ENCODE measurements at places on chromosomes 2 and 18.

GRCh38 chr2:62928015-62928414, 122.6 kb upstream of the OTX1 start:
- no peak for DNase-seq

- no peak for DNase-seq
Measured at GRCh38 chr2:102342888-102343287, 12.7 kb upstream of the IL18R1 start.

DNA sequence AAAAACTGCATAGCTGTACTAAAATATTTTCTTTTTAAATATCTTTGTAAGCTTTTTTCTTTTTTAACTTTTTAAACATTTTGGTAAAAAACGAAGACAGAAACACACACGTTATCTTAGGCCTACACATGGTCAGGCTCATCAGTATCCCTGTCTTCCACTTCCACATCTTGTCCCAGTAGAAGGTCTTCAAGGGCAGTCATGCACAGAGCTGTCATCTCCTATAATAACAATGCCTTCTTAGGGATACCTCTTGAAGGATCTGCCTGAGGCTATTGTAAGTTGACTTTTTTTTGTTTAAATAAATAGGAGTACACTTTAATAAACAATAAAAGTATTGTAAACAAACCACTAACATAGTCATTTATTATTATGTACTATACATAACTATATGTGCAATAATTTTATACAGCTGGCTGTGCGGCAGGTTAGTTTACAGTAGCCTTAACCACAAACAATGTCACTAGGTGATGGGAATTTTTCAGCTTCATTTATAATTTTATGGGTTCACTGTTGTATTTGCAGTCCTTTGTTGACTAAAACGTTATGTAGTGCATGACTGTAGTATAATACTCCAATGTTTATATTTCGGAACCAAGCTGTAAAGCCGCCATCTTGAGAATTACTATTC, 124.4 kb downstream of the MAP4K4 start:
- DNase-seq, result no peak

- no peak for DNase-seq
Measured at GRCh38 chr2:191661097-191661924, 16.6 kb upstream of the NABP1 start.

- DNase-seq, result no peak
Measured at GRCh38 chr2:62343636-62344337, 147.9 kb downstream of the B3GNT2 start.

DNA sequence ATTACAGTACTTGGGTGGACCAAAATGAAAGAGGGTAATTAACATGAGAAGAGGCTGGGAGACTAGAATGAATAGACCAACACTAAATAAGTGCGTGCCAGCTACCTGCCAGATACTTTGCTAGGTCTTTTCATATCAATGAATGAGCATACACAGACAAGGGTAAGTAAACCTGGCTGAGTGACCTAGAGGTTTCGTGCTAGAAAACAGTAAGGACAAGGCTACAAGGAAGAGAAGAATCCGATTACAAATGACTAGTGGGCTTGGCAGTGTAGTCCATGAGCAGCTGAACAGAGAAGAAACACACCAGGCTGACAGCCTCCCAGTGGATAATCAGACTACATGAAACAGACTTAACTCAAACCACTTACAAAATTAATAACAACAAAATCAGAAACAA, 64.6 kb downstream of the THADA start:
- no peak for DNase-seq

DNA sequence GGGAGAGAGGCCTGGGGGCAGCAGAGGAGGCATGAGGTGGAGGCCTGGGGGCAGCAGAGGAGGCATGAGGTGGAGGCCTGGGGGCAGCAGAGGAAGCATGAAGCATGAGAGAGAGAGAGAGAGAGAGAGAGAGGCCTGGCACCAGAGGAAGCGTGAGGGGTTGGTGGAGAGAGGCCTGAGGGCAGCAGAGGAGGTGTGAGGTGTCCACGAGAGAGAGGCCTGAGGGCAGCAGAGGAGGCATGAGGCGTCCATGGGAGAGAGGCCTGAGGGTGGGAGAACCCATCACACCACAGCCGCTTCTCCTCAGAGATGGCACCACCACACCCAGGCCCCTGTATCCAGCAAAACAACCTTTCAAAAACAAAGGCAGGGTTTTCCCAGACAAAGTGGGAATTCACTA, 55.7 kb upstream of the KCNG2 start:
- DNase-seq, result no peak

GRCh38 chr18:67483952-67484351, 32.6 kb downstream of the DSEL start:
- DNase-seq, result no peak

- peak; percentile 45 for DNase-seq
Measured at GRCh38 chr2:32772638-32773447, 145.0 kb downstream of the TTC27 start.

DNA sequence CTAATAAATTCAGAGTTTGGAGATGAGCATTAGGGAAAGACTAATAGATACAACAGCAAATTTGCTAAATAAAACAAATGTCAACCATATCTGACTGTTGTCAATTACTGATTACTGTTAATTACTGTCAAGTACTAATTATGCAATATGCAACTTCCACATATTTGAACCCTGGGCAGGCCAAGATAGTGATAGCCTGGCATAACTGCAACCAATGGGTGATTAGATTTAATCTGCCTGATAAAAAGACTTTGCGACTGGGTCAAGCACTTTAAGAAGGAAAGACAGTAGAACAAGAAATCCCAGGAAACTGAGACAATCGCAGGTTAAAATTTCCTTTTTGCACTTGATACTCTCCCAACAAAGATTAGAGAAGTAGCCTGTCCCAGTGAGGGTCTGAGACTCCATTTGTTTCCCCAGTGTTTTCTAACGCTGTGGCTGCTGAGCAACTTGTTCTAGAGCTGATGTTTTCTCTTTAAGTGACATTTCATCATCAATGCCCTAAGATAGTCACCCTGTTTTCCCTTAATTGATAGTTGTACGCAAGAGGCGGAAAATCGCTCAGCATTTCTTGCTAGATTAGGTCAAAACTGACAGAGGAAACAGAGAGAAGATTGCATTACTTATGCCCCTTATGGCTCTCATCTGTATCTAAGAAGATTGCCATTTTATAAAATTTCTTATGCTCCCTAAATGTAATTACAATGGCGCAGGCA, 17.8 kb downstream of the ARHGAP15 start:
- DNase-seq, result no peak
